Memory B cell (primary cell): ENCODE measurements at places on chromosomes 6 and 20.

DNA sequence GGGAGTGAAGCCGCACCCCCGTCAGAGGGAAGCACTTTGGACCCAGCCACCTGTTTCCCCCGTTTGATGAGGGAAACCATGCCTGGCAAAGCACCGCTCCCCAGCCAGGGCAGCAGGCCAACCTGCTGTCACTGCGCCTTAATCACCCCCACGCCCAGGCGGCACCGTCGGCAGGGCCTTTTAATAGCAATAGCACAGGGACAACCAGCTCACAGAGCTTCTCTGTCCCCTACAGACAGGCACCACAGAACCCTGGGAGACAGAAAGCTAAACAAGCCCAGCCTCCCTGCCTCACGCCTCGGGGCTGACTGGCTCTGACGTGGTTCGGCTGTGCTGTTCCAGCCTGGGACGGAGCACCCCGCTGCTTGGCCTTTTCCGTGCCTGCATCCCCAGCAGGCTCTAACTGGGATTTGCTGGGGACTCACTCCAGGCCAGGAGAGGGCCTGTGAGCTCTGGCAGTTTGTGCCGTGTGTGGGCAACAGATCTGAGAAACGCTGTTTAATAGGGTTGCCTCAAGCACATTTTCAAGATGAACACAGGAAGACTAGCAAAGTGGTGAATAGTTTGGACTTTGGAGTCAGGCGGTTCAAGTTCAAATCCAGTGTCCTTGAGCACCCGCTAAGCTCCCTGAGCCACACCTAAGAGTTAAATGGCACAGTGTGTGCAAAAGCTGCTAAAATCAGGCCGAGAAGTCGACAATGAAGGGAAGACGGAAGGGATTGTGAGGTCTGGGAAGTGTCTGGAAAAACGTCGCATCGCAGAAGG is 223.8 kb downstream of the NRN1 start:
- DNase-seq, result no peak
- peaks cover 12% of the 10 kb centered on the region for H3K4me1 ChIP-seq
- no peak overlapping the region for H3K27ac ChIP-seq
- H3K4me3 ChIP-seq, result no peak overlapping the region

- H3K36me3 ChIP-seq, result peaks cover 2% of the 10 kb centered on the region
- peaks cover 16% of the 10 kb centered on the region for H3K4me1 ChIP-seq
- H3K4me3 ChIP-seq, result no peak overlapping the region
- no peak for DNase-seq
- H3K27me3 ChIP-seq, result no peaks in the 10 kb centered on the region
Observed at GRCh38 chr6:134238960-134239795, 78.7 kb downstream of the SGK1 start.

DNA sequence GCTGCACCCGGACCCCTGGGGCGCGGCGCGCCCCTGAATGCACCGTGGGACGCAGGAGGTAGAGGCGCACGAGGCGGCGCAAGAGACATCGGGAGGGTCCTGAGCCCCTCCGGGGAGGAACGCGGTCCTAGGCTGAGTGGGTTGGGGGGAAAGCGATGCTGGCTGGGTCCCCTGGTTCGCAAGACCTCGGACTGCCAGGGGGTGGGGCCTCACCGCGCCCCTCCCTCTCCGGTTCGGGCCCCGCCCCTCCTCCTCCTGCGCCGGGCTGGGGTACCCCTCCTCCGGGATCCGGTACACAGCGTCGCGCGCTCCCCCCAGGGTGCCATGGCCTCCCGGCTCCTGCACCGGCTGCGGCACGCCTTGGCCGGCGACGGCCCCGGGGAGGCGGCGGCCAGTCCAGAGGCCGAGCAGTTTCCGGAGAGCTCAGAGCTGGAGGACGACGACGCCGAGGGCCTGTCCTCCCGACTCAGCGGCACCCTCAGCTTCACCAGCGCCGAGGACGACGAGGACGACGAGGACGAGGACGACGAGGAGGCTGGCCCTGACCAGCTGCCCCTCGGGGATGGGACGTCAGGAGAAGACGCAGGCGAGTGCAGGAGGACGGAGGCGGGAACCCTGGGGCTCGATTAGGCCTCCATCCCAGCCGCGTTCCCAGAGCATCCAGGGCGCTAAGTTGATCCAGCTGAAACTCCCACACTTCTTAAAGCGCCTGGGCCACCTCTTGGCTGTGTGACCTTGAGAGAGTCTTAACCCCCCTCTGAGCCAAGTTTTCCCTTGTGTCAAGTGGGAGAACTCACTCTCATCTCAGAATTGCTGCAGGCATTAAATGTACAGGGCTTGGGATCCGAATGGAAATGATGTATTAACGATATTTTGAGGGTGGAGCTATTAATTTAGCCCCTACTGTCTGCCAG is 541 bp downstream of the SNX21 start:
- no peak overlapping the region for H3K27ac ChIP-seq
- peaks cover 7% of the 10 kb centered on the region for H3K4me1 ChIP-seq
- peak overlapping the region; percentile 92 for H3K4me3 ChIP-seq

DNA sequence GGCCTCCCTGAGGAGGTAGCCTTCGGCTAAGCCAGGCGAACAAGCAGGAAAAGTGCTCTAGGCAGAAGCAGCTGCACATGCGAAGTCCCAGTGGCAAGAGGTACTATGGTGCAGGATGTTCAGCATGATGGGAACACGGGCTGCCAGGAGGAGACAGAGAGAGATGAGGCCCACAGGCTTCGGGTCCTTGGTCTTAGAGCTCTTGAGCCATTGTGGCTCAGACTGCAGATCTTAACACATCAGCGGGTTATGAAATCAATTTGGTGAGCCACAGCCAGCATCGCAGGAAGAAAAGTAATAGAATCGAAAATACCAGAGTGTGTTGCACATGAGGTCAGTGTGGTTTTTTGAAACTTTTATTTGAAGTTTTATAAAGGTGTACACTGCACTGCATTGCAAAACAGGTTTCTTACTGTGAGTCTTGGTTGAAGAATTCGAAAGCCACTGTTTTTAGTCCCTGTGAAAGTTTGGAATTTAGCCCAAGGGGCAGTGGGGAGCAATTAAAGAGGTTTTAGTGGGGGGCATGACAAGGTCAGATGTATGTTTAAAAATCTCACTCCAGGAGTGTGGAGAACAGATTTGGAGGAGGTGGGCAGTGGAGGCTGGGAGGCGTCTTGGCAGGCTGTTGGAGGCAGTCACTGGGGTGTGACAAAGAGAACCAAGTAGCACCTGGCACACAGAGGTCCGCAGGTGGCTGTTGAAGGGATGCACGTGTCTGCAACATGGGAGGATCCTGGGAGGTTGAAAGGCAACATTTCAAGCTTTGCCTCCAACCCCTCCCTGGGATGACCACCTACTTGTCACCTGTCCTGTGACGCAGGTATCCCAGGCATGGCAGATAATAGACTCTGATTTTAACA is 69.3 kb downstream of the EYA2 start:
- H3K36me3 ChIP-seq, result no peaks in the 10 kb centered on the region
- DNase-seq, result no peak
- H3K27ac ChIP-seq, result no peak overlapping the region
- no peaks in the 10 kb centered on the region for H3K4me1 ChIP-seq

DNA sequence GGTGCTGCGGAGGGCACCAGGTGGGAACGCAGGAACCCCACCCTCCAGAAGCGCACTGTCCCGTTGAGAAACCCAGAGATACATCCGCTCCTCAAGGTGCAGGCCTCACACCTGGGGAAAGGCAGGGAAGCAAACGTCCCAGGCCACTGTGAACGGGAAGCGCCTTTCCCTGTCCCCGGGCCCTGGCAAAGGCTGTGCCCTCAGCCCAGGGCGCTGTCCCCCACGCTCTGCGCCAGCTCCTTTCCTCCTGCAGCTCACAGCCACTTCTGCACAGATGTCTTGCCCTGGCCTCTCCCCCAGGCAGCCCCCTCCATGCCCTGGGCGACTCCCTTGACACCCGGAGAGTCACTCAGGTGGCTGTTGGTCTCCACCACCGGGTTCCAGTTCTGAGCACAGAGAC is 203.8 kb downstream of the TAF4 start:
- H3K27ac ChIP-seq, result no peak overlapping the region
- DNase-seq, result no peak
- peaks cover 3% of the 10 kb centered on the region for H3K27me3 ChIP-seq
- no peaks in the 10 kb centered on the region for H3K36me3 ChIP-seq

DNA sequence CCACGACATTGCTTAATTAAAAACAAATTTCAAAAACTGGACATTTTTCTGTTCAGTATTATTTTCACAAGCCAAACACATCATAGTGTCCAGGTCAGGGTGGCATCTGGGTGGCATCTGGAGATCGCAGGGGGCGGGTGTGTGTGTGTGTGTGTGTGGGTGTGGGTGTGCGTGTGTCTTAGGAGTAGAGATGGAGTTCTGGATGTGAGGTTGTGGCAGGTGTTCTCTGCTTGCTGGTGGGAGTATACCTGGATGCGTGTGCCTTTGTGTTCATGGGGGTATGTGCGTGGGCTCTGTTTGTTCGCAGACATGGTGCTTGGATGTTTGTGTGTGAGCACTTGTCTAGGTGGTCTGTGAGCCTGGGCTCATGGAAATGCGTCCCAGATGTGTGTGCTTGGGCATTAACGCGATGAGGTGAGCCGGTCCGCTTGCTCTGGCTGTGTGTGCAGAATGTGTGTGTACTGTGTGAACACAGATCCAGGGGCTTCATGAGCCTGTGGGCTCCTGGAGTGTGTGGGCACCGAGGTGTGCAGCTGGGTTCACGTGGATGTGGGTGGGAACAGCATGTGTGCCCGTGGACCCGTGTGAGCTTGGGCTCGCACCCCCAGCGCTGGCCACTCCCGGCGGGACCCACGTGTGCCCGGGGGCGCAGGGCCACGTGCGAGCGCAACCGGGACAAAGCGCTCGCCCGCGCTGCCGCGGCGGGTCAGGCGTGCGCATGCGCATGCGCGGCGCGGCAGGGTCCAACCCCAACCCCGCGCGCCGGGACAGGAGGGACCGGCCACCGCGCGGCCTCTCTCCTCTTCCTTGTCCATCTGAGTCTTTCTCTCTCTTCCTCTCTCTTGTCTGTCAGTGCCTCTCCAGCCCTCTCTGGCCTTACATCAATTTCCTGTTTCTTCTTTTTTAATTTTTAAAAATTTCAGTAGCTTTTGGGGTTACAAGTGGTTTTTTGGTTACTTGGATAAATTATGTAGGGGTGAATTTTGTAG is 60.4 kb downstream of the SRC start:
- H3K27me3 ChIP-seq, result peaks cover 12% of the 10 kb centered on the region
- peaks cover 6% of the 10 kb centered on the region for H3K36me3 ChIP-seq
- no peak for DNase-seq

DNA sequence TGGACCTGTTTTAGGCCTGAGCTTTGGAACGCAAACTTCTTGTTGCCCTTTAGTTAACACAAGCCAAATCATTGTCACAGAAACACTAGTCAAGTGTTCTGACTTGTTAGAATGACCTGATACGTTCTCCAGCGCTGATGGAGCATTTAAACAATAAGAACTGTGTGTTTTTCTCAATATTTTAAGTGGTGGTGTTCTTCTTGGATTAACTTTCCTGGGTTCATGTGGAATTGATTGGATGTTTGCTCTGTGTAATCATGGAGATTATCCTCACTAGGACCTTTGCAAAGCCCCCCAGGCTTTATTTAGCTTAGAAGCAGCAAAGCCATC is 1.6 kb downstream of the LRRC1 start:
- H3K27me3 ChIP-seq, result no peaks in the 10 kb centered on the region
- H3K27ac ChIP-seq, result peak overlapping the region; percentile 39
- no peaks in the 10 kb centered on the region for H3K36me3 ChIP-seq
- peaks cover 33% of the 10 kb centered on the region for H3K4me1 ChIP-seq

DNA sequence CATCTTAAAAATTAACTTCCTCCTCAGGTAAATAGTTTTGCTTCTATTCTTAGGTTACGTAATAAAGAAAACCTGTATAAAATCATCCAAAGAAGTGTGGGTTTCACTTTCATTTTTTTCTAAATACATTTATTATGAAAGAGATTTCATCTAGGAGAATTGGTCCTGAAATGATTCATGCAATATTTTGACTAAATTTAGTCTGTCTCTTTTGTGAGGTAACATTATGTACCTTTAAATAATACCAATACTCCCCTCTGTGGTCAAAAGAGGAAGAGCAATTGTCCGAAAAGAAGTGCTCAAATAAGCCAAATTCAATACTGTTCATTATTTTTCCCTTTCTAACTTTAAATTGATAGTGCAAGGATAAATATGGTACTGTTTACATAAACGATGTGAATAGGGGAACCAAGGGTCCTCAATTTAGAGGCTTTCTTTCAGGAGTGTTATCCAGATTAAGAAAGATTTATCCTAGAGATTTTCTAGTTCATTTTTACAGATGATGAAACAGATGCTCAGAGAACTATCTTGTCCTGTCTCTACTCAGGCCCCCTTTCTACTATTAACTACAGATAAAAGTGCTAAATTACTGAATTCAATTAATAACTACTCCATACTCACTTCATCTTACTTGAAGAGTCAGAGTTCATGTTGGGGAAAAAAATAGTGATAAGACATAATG is 26.2 kb downstream of the CYP39A1 start:
- peak; percentile 12 for DNase-seq
- H3K27ac ChIP-seq, result no peak overlapping the region
- H3K4me1 ChIP-seq, result peaks cover 3% of the 10 kb centered on the region
- H3K4me3 ChIP-seq, result no peak overlapping the region
- H3K36me3 ChIP-seq, result no peaks in the 10 kb centered on the region
- H3K27me3 ChIP-seq, result peaks cover 5% of the 10 kb centered on the region

DNA sequence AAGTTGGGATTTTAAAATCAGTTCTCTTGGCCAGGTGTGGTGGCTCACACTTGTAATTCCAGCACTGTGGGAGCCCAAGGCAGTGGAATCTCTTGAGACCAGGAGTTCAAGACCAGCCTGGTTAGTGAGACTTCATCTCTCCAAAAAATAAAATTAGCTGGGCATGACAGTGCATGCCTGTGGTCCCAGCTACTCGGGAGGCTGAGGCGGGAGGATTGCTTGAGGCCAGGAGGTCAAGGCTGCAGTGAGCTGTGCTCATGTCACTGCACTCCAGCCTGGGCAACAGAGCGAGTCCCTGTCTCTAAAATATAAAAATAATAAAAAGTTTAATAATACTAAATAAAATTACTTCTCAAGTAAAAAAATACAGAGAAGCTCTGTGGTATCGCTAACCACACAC is 77.5 kb downstream of the FOXA2 start:
- DNase-seq, result no peak
- H3K27ac ChIP-seq, result no peak overlapping the region
- H3K36me3 ChIP-seq, result no peaks in the 10 kb centered on the region

- no peak for DNase-seq
- no peak overlapping the region for H3K4me3 ChIP-seq
- peaks cover 10% of the 10 kb centered on the region for H3K4me1 ChIP-seq
Observed at GRCh38 chr20:31515775-31516107, 1.5 kb downstream of the HM13 start.
